AG09319 (cell line): ENCODE measurements at places on chromosomes 5 and 9.

DNA sequence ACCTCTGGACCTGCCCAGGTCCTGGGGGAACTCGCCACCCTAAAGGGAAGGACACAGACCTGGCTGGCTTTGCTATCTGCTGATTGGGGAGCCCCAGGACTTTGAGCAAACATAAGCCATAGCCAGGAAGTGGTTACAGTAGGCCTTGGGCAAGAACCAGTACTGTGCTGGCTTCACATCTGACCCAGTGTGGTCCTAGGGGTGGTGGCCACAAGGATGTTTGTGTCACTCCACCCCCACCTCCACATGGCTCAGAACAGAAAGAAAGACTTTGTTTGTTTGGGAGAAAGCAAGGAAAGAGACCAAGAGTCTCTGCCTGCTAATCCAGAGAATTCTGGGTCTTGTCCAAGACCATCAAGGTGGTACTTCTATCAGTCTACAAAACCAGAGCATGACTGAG is 334.2 kb downstream of the SPOCK1 start:
- no peak for DNase-seq

DNA sequence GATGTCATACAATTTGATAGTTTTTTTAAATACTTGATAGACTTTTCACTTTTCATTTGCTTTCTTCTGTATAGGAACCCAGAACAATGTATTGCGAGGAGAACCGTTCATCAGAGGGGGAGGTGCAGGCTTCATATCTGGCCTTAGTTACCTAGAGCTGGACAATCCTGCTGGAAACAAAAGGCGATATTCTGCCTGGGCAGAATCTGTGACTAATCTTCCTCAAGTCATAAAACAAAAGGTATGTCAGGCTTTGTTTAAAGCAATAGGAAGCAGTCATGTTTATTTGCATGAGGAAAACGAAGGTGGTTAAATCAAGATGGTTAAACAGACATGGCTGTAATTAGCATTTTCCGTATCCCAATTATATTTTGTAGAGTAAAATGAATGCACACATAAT is 46.0 kb downstream of the C7 start:
- no peak for DNase-seq

- DNase-seq = no peak
Measured at GRCh38 chr5:99600952-99601351, 672.1 kb upstream of the CHD1 start.

- no peak for DNase-seq
Measured at GRCh38 chr5:170303549-170303948, 6.0 kb upstream of the LCP2 start.

DNA sequence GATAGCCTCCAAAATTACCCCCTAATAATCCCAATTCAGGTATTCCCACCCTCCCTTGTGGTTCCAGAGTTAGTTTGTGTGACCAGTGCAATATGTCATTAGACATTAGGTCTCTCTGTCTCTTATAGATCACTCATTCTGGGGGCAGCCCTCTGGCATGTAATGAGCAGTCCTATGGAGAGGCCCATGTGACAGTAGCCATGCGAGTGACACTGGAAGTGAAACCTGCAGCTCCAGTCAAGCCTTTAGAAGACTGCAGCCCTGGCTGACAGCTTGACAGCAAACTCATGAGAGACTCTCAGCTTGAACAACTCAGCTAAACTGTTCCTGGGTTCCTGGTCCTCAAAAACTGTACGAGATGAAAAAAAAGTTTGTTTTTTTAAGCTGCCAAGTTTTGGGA is 54.0 kb upstream of the HSPB3 start:
- DNase-seq = no peak

DNA sequence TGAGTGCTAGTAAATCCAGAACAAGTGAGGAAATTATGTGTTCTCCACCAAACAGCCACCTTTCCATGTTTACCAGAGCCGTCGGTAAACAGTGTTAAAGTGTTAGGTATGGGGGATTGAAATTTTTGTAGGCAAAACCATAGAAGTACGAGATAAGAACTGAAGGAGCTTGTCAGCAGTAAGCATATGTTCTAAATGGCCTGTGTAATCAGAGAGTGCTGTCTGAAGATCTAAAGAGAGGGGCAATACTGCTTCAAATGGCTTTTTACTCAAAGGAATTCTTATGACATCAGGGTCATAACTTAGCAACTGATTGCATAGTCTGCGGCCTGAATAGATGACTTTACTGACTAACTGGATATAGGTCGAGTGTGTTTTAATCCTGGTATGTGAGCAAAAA is 13.4 kb upstream of the TEX10 start:
- DNase-seq = no peak

- DNase-seq = peak; percentile 79
Measured at GRCh38 chr9:94937214-94937903, 210.9 kb downstream of the AOPEP start.

DNA sequence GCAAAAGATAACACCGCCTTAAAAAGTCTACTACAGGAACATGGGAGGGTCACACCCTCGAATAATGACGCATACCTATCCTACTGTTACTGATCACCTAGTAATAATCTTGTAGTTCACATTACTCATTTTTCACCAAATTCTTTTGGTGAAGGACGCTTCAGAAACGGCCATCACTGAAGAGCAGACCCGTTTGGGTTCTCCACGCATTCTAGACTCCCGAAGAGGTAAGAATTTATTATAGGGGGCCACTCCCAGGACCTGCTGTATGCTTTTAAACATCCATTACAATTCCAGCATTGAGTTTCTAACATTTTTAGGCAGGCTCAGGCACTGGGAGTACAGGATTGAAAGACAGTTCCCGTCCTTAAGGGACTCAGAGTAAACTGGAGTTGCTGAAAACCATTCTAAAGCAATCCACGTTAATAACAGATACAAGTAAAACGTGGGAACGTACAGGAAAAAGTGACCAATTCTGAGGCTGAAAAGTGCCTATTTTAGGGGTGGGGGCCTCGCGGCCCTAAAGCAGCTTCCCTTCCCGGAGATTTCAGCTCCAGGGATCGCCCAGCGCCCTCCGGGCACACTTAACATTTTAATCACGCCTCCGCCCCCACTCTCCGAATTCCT is at the start of gene FER:
Gene FER, plus strand, starts transcription at position 124 of the 627 bp plus-strand sequence. CDS start 50,286 bp downstream, outside the sequence.
- no peak for DNase-seq

GRCh38 chr5:38250763-38251448 is 7.5 kb upstream of the EGFLAM start:
- no peak for DNase-seq

DNA sequence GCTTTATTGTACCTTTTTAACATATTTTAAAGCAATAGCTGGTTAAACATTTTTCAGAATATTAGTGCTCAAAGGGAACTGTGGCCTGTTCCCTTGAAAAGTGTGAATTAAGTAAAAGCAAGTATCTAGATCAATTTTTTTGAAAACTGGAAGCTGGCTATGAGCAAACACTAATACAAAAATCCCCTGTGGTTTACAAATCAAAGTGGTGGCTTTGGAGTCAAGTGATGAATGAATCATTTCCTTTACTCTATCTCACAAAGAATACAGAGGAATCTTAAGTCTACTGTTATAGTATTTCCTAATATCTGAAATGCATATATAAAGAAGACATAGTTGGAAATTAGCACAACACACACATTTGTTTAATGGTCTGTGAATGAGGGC is 212.4 kb upstream of the C9orf72 start:
- DNase-seq = no peak

GRCh38 chr9:126756876-126757415 is 47.9 kb upstream of the ZBTB43 start:
- DNase-seq = no peak

- no peak for DNase-seq
Measured at GRCh38 chr5:169439362-169439761, 138.4 kb upstream of the SLIT3 start.

GRCh38 chr5:123178683-123179082 is 89.6 kb downstream of the PRDM6 start:
- no peak for DNase-seq

DNA sequence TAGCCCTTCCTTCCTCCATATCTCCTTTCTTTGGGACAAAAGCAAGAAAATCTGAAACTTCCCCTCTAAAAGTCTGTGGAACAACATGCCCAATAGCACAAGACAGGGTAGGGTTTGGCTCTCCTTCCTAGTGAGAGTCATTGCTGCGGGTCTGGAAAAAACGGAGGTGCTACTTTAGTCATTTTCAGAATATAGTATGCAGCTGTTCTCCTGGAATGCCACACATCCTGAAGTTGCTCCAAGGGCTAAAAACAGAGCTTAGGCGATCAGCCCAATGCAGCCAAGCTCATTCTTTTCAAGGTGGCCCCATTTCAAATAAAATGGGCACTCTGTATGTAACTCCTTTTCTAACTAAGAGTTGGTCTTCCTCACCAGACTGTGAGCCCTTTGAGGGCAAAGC is 39.5 kb upstream of the MYOT start:
- no peak for DNase-seq

DNA sequence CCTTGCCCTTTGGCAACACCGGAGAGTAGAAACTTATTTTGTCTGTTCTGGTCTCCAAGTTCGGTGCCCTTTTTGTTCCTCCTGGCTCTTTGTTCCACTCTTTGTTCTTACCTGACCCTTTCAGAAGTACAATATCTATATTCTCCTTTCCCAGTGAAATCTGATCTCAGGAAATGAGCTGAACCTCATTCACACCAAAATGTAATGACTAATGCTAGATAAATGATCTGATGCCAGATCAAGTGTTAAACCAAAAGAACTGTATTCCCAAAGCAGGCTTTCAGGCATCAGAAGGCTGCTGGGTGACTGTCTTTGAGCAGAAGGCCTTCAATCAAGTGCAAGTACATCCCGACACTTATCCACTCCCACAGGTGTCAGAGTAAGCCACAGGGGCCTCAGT is 156.4 kb downstream of the SPOCK1 start:
- DNase-seq = no peak

DNA sequence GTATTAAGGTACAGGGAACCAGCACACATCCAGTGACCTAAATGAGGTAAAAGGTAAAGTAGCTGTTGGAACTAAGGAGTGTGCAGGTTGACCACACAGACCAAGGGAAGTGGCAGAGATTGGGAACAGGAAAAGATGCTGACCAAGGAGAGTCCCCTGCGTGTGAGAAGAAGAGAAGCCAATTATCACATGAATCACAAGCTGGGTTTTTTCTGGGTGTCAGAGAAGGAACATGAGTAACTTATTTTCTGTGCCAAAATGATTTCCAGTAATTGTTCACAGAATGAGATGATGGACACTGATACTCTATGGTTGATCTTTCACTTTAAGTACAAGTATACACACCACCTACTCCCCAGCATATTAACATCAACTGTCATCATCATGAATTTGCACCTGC is 130.7 kb upstream of the ACO1 start:
- DNase-seq = no peak

- DNase-seq = no peak
Measured at GRCh38 chr5:174849426-174849825, 125.0 kb downstream of the MSX2 start.

DNA sequence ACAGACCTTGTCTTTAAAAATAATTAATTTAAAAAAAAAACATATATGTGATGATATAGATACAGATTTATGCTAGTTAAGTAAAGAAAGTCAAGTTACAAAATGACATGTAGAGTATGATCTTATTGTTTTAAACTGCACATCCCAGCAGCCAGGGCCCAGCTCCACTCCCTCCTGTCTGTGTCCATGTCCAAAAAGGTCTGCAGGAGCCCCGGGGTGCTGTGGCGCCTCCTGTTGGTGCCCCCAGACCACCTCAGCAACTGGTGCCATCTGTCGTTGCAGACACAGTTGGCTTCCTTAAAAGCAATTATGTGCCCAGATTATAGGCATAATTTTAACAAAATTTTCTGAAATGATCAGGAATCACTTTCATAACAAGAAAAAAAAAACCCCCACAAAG is 33.3 kb downstream of the IPPK start:
- no peak for DNase-seq

DNA sequence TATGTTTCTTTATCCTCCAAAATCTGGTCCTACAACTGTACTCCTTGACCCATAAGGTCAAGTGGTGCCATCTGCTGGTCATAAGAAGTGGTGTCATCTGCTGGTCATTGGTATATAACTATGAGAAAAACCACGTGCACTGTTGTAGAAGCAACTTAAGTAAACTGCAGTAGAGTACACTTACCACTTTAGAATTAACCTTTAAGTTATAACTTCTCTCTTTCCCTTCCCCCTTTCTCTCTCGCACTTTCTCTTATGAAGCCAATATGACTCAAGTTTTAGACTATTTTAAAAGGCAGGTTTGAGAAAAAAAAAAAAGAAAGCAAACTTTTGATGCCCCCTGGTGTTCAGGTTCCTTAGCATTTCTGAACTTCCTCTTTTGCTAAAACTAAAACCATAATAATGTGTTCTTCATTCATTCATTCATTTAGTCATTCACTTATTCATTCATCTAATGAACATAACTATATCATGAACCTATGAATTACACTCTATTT is 12.8 kb upstream of the MTAP start:
- DNase-seq = peak; percentile 84

GRCh38 chr9:15782106-15782505 is 229.3 kb downstream of the CCDC171 start:
- no peak for DNase-seq

DNA sequence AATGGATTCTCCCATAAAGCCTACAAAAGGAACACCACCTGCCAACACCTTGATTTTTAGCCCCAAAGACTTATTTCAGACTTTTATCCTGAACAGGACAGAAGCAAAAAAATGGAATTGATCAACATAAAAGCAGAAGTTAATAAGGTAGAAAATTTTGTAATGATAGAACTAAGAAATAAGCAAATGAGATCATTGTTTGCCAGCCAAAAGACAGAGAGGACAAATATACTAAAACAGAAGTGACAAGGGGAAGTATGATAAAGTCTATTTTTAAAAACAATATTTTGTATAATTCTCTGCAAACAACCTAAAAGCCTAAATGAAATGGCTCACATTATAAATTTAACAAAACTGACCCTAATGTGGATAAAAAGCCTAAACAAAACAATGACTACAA is 110.5 kb upstream of the PRSS3 start:
- no peak for DNase-seq

DNA sequence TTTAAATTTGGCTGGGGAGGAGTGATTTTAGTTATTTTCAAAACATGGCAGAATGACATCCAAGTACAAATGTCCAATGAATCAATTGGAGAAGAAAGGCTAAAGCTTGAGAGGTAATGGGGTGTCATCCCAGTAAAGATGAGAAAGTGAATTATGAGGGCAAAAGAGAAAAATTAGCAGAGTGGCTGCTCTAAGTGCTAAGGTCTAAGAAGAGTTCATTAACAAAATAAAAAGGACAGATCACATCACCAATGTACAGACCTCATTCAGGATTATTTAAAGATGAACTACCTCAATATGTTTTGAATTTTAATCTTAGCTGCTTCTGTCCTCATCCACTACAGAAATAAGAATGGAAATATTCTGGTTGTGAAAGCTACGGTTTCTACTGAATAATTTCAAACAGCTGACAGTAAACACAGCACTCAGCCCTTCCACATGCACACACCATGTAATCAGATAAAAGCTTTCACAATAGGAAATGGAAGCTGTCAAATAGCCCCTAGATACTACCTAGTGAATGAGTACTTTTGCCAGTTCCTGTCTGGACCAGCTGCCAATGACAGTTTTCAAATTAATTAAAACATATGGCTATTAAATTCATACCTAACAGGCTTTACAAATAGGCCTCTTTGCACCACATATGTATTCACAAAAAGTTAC is 171.5 kb downstream of the SSBP2 start:
- peak; percentile 18 for DNase-seq
